Activated T-cell treated with anti-CD3 and anti-CD28 coated beads for 48 hours (primary cell): ENCODE measurements at places on chromosomes 12 and 14.

- DNase-seq, result no peak
These were observed 17.9 kb downstream of the SNAPC1 start for GRCh38 chr14:61780125-61780524.

DNA sequence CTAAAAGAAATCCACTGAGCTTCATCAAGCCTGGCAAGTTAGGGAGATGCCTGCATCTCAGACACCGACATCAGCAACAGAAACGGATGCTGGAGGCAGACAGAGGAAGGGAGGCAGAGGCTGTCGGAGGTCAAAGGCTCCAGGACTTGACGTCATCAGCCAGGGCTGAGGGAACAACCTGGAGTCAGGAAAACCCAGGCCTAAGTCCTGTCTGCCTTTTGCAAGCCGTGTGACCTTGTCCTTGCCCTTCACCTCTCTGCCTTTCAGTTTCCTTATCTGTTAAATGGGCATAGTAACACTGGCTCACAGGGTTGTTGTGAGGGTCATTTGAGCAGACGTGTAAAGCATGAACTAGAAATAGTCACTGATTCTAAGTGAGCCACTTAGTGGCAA is 194.2 kb downstream of the BCL11B start:
- DNase-seq, result no peak

- DNase-seq, result peak; percentile 25
These were observed 10.9 kb downstream of the TCHP start for GRCh38 chr12:109910969-109911348.

DNA sequence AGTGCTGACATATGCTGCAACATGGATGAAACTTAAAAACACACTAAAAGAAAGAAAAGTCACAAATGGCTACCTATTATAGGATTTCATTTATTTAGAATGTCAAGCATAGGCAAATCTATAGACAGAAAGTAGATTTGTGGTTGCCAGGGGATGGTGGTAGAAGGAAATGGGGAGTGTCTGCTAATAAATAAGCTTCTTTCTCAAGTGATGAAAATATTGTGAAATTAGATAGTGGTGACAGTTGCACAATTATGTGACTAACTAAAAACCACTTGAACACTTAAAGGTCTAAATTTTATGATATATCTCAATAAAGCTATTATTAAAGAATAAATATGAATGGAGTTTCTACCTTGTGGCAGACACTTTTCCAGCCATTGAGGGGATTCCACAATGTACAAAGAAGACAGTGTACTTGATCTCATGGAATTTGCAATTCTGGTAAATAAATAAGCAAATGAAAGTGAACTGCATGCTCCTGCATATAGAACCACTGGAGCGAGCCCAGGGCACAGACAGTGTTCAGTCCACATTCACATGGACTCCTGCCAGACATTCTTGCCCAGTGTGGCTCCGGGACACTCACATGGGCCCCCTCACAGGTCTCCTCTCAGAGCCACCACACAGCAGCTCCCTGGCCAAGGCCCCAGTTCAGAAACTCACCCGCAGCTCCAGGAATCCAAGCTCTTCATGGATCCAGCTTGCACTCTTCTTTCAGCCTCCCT is 107.1 kb upstream of the ARID2 start:
- no peak for DNase-seq

DNA sequence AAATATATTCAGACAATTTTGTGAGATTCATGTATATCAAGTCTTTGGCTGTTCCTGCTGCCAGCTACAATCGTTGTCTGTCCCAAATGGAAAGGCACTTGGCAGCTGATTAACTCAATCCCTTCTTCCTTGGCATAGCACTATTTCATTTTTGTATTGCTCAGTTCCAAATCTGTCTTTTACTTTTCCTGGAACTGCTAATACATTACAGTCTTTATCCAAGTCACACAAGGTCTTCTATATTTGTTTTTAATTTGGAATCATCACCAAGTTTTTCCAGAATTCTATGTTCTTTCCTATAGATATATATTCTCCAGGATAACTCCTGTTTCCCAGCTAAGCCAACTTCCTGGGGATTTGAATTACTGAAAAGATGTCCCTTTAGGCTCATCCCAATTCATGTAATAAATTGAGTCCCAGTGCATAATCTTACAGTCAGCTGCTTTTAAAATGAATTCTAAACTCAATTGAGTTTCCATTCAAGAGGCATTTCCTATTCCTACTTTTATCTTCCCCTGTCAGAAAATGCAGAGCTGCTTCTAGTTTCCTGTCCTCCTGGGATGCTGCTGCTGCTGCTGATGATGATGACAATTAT is 45.9 kb downstream of the DYRK2 start:
- DNase-seq, result no peak

GRCh38 chr12:117533687-117534086 is 172.3 kb upstream of the NOS1 start:
- DNase-seq, result no peak

DNA sequence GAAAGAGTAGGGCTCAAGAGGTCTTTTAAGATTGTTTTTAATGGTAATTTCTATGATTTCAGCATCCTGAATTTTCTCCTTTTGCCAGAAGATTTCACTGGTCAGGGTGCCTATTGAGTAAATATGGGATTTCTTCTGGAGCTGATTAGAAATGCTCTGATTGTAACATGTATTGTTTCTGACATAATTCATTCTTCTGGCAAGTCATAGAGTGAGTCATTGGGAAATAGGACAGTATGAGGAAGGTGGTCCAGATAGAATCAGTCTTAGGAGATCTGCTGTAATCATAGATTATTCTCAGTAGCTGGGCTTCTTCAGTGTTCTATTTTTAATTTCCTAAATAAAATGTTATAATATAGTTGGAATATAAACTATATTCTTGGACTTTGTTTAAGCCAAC is 182.0 kb upstream of the NAV3 start:
- no peak for DNase-seq

DNA sequence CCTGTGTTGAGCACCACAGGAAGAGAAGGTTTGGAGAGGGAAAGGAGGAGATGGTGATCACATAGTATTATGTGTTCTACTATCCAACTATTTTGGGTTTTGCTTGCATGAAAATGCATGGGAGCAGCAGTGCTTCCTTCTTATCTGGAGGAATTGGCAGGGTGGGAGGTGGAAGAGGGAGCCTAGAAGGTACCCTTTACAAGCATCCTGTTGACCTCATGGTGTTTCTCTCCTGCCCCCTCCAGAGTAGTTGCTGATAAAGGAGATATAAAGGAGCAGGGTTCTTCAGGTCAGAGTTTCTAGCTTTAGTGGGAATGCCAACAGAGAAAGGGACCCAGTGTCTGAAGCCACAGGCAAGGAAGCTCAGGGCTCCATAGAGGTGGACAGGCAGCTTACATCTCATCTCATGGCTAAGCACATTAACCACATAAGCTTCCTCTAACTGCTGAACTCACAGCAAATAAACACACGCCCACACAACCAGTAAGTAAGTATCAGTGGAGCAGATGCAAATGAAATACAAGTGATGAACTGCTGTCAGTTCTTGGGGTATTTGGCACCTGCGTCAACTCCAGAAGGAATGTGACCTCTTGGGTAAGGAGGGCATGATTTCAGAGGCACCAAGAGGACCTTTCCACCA is 174.2 kb upstream of the SLC38A2 start:
- DNase-seq, result no peak

DNA sequence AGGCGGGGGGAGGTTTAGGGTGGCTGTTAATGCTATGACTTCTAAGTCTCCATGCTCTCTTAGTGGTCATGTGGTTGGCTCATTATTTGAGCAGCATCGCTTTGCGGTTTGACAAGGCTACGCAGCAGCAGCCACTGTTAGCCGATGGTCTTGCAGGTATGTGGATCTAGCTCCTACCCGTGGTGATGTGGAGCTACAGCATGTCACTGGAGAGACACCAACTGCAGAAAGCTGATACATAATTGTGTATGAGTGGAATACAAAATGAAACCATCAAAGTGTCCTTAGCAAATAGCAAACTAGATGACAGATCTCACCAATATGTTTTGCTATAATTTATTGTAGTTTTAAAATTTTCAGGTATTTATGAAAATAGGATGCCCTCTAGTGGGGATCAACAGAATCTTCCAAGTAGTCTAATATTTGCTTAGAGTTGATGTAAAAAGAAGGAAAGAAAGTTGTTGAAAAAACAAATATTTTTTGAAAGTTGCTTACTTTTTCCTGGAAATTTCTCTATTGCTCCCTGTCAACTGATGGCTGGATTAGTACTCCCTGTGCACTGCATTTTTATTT is 94.9 kb downstream of the NAV3 start:
- peak; percentile 0 for DNase-seq

- peak; percentile 35 for DNase-seq
These were observed 45.6 kb upstream of the BCL2L14 start for GRCh38 chr12:12024911-12025682.

DNA sequence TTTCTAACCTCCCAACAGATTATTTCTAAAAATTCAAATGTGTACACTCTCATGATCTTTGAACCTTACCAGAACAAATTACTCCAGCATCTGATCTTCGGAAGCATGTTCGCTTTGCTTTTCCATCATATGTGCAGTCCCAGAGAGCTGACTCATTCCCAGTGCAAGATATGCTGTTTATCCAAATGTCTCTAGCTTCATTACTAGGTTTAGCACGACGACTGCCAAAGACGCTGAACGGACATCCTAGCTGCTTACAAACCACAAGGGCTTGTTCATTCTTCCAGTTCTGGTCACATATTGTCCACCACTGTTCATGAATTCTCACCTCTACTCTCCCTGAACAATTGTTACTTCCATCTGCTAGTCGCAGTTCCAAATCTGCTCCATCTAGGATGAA is 40.5 kb downstream of the CD163L1 start:
- DNase-seq, result no peak

DNA sequence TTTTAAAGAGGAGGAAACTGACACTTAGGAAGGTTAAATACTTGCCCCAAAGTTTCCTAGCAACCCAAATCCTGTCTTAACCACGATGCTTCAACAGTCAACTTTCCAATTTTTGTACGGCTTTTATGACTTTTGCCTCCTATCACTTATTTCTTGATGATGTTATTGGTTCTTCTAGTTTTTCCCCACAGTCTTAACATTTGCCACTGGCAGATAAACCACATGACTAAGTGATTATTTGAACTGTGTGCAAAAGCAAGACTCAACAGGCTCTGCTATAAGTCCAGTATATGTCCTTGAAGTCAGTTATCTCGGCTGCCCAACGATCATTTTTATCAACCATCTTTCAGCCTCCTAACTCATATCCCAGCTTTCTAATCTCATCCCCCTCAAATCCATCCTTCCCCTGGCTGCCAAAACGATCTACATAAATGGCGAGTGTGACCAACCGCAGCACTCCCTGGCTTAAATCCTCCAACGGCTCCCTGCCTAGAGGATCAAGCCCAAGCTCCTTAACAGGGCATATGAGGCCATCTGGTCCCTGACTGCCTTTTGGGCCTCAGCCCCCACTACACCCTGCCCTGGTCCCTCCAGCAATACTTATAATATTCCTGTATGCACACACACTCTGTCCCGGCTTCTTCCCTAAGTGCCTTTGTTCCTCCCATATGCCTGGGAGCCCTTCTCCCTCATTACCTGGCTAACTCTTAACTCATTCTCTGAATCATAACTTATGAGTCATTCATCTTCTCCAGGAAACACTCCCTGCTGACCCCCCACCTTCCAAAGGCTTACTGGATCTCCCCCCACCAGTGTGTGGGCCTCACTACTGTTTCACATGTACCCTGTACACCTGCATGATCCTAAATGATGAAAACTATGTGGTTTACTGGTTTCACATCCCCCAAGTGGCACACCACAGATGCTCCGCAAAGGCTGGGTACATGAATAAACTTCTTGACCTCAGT is 8.8 kb downstream of the VPS37B start:
- DNase-seq, result peak; percentile 47

DNA sequence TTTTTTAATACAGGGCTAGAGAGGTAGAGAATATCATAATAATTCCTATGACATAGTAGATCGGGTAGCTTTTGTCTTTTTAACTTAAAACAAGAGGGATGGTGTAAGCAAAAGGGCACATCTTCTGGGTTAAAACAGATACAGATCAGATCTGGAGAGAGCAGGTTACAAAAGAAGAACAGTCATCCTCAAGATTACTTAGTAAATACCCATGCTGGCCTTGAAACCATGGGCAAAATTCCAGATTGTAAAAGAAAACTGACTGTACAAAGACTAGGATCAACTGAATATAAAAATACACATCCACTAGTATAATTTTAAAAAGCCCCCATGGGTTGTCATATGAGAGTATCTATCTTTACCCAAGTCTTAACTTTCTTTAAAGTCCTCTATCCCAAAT is 76.7 kb downstream of the MED13L start:
- no peak for DNase-seq

GRCh38 chr12:1842183-1842904 is 22.0 kb downstream of the LRTM2 start:
- DNase-seq, result no peak

DNA sequence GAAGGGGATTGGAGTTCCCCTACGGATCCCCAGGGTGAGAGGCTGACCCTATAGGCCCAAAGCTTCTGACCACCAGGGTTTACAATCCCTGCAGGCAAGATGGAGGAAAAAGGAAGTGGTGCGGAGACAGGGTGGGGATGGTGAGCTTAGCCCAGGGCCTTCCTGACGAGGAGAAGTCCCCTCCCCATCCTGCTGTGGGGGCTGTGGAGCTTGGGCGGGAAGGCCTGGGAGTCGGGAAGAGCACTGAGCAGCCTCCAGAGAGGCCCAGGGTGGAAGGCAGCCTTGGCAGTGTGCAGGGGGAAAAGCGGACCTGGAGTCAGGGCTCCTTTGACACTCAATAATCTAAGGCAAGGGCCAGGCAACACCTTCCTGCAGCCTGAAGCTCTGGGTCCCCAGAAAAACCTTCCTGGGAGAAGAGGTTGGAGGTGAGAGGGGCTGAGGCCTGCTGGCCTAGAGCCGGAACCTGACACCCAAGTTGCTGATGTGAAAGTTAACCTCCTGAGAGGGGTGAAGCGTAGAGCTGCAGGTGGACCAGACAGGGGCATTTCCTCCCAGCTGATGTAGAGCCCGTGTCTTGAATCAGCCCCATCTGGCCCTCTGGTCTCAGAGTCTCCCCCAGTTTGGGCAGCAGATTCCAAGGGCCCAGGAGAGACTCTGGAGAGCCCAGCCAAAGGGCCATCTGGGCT is 6.0 kb downstream of the HDAC7 start:
- no peak for DNase-seq

DNA sequence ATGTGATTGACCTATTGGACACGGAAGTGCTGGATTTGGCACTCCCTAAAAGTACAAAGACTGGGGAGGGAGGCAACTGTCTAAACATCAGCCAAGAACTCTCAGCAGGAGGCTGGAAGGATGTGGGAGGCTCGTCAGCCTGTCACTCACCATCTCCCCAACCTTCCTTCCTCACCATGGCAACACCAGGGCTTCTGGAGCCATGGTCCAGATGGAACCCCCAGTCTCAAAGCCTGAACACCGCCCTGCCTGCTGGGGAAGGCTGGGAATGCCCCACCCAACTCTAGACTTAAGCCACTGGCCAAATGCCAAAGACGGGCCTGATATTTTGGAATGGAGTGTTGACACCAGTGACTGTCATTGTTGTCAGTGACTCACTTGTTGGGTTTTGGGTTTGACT is 55.3 kb downstream of the GALNT16 start:
- DNase-seq, result no peak

GRCh38 chr12:20798554-20798953 is 12.0 kb upstream of the SLCO1B3 start:
- DNase-seq, result no peak
